ENCODE measurements at places on chromosomes 4 and X.

- DNase-seq = no peak
Measured at GRCh38 chrX:16320765-16321355, 153.6 kb downstream of the MAGEB17 start.

GRCh38 chr4:165651901-165652300, 221.1 kb upstream of the TLL1 start:
- no peak for DNase-seq

DNA sequence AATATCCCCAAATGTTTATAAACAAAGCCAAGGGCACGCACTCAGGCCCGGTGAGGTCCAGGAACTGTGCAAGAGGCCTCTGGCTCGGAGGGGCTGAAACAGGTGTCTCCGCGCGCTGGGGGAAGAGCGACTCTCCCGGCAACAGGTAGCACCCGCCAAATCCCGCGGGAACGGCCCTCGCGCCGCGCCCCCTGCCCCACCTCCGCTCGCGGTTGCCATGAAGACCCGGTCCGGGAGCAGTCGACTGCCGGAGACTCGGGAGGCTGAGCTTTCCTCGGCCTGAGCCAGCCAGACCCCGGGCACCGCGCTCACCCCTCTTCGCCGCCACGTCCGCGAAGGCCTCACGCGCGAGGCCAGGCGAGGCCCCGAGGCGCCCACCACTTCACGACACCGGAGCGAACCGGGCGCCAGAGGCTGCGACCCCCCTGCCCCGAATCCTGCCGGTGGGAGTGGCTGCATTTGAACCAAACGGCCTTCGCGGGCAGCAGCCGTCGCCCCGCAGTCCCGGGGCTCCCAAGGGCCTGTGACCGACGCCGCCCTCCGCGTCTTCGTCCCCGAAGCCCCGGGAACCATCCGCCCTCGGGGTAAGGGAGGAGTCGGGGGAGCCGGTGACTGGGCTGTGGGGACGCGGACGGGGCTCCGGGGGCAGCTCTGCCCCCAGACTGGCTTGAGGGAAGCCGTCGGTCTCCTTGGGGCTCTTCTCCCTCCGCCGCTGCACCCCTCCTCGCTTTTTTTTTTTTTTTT, at the start of gene NSUN7:
NSUN7 (plus strand) TSS at position 239 of the 744 bp plus-strand sequence. CDS start 739 bp downstream, outside the sequence.
- no peak for DNase-seq

GRCh38 chrX:41917517-41917916, 5.8 kb downstream of the CASK start:
- no peak for DNase-seq

DNA sequence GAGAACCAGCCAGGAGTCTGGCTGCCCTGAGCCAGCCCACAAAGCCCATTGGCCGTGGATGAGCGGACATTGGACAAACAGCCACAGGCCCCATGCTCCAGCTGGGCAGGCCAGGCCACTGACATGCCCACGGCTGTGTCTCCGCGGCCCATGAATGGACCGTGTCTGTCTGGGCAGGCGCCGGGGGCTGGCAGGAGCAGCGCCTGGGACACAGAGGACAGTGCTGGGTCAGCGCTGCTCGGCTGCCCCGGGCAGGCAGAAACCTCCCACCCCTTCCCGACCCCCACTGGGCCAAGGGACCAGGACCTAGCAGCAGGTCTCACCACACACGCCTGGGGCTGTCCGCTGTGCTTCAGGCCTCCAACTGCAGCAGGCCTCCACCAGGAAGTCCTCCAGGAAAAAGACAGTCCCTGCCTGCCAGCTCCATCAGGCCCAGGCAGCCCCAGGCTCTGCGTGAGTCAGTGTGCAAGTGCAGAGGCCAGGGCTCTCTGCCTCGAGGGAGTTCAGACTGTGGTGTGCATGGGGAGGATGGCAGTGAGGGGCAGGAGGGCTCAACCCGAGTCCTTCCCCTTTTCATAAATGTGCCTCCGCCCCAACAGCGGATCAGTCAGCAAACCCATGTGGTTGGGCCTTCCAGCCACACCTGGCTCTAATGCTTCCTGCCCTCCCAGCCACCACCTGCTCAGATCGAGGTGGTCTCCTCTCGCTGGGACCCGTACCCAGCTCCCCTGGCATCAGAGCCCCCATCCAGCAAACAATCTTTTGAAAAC, 17.2 kb upstream of the FGFR3 start:
- peak; percentile 44 for DNase-seq

DNA sequence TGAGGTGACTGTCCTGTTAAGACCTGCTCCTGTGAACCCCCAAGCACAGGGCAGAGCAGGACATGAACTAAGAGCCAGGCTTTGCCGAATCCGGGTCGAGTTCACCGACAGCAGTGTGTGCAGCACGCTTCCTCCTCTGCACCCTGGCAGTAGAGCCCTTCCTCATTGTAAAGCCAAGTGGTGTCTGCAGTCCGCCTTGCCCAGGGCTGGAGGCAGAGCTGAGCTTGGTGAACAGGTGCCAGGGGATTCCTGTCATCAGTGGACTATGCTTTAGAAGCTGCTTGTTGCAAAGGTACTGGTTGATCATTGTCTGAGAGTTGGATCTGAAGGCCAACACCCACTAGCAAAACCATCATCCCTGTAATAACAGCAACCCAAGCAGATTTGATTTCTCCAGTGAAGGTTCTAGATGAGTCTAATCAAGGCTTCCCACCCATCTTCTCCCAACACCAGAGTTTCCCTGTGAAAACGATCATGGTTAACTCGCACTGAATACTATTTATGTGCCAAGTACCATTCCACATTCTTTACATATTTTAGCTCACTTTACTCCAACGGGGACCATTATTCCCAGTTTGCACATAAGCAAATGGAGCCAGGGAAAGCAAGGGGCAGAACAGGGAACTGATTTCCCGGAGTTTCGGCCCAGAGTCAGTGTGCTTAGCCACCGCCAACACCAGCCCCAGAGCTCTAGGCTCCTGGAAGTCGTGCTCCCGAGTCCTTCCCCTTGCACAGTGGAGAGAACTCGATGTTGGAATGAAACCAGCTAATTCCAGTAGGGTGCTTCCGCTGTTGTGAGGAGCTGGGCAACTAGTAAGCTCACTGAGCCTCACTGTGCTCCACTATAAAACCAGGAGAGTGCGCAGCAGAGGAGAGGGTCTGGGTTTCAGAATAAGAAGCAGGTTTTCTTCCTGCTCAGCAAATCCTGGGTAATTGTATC, 1.4 kb upstream of the SLC34A2 start:
- no peak for DNase-seq

GRCh38 chr4:83219344-83220331, 65.0 kb downstream of the COQ2 start:
- DNase-seq = peak; percentile 87

DNA sequence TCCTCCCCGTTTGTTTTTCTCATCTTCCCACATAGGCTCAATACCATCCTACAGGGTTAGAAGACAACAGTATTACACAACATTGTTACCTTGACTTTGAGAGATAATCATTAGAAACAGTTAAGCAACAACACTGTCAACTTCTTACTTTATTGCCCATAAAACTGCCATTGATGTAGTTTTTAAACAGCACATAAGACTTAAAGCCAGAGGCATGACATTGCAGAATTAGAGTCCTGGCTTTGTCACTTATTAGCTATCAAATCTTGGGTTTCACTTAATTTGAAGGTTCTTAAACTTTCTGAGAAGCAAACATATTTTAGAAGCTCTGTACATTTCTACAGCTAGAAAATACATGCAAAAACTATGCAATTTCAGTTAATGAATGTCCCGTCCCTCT, 41.8 kb downstream of the EIF4E start:
- no peak for DNase-seq

DNA sequence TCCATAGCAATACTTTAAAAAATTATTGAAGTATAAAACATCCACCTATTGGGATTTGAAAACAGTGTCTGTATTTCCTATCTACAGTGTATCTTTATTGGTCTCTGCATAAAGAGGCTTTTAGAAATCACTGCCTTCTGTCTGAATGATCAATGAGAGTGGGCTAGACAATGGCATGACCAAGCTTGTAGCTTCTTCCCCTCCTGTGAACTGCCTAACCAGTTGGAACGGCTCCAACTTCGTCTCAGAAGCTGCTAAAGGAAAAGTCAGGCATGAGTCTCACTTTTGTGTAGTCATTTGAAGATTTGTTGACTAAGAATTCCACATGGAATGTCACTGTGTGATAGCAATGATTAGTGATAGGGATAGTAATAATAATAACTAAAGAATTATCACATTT, 64.2 kb downstream of the INTS12 start:
- DNase-seq = no peak

DNA sequence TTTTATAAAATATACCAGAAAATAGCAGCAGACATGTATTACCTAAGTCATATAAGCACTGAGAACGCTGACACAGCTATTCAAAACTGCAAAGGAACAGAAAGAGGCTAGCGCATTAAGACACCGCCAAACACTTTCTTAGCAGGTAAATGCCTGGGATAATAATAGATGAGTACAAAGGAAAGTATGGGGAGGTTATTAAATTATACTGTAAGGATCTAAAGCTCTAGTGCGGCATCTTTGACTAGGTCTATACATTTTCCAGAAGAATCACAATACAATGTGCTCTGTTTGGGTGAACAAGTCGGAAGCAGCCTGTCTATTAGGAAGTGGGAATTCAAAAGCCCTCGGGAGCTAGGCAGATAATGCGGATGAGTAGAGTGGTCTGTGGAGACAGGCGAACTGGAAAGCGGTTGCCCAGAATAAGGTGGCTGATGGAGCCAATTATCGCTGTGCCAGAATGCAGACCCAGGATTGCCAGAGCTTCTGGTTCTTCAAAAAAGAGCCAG, 443.6 kb upstream of the TENM3 start:
- DNase-seq = no peak

- no peak for DNase-seq
Measured at GRCh38 chrX:154373340-154374306, 811 bp downstream of the FLNA start.

All from NAMALWA (cell line).